Stimulated activated CD8-positive, alpha-beta memory T cell treated with anti-CD3 and anti-CD28 coated beads, Interleukin-7, amount 100 ng/mL, for 1 hour (primary cell): ENCODE measurements at places on chromosomes 2 and 18.

DNA sequence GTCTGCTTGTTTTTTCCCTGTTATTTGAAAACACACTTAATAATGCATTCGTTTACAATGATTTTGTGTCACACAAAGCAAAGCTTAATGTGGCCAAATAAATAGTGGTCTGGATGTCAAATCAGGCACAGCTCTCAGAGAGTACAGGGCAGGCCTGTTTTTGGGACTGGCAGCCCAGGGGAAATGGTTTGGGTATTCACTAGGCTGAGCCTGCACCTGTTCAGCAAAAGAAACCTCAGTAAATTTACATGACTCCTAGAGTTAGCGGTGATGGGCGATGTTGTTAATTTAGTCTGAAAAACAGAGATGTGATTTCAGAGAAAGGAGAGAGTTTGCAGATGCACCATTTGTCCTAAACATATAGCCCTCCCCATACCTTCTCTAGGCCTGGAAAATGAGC is 197.1 kb downstream of the ALK start:
- no peak for DNase-seq

DNA sequence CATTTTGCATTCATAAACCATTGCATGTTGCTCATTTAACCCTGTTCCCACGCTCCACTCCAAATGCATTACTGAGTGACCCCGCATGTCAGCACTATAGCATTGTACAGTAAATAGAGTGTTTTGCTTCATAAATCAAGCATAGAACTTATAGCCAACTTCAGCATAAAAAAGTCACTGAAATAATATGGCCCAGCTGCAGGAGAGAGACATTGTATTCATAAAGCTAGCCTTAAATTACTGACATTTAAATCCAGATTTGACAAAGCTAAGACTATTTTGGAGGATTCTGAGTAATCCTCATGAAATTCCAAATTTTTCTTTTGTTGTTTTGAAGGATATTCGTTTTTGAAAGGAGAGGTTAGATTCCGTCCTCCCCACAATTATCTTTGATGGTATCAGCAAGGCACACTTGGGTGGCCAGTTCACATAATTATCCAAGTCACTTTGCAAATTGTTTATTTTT is 320.9 kb upstream of the TCF4 start:
- DNase-seq: no peak

DNA sequence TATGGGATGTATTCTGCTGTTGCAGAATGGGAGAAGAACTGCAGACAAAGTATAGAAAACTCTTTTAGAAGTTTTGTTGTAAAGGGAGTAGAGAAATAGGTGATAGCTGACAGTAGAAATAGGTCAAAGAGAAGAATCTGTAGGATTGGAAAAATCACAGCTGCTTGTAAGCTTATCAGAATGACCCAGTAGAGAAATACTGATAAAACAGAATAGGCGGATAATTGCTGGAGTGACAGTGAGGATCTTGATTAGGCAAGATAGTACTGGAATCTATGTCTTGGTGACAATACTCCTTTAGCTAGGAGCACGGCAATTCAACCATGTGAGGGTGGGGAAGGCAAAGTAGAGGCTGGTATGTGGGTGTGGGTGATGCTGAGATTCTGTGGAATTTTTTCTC is 4.5 kb upstream of the SMAD4 start:
- DNase-seq: no peak

- DNase-seq: no peak
These were observed at the start of gene CDKL4 for GRCh38 chr2:39243469-39244123. Gene CDKL4 (minus strand): TSS chr2:39243970.

DNA sequence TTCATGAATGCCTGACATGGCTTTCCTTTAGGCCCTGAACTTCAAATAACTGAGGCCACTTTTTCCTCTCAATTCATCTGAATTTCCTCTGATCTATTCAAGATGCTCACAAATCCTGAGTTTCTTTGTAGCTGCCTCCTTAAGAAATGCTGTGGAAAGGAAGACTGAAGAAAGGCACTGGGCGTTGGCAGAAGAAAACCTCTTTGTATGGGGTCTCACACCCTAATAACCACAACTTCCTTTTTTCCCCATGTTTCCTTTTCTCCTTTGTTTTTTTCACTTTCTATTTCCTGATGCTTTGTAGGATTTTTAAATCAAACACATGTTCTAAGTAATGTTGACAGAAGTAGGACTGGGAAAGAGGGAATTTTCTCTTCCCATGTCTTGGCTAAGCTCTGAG is 447.4 kb downstream of the CMPK2 start:
- no peak for DNase-seq

- no peak for DNase-seq
These were observed 28.5 kb downstream of the CNDP1 start for GRCh38 chr18:74562775-74563174.

DNA sequence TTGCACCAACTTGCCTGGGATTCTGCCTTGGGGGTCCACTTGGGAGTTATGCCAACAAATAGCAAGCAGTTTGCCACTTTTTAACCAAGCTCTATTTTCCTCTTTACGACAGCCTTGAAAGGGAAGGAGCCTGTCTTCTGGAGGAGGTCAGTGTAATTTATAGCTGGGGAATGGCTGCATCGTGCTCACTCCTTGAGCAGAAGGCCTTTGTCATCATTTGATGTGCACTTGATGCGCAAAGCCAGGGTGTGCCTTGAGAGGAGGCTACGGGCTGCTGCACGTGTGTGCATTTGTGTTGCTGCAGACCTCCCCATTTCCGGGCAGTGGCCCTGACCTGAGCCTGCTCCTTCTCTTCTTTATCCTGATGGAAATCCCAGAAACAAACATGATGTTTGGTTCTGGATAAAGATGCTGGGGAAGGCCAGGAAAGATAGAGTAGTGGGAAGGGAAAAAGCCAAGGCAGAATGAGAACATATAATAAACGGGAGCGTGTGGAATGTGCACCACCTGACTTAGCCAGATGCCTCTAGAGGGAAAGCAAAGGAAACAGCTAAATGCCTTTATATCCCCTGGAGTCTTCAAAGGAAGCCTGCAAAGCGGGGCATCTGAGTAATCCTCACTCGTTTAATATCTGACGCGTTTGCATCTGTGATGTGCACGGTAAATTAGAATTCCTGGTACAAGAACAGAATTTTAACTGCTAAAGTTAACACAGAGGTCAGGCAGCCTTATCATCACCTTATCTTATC is 68.3 kb upstream of the ZNF521 start:
- DNase-seq: no peak

GRCh38 chr2:192657362-192657761 is 462.6 kb upstream of the TMEFF2 start:
- no peak for DNase-seq

DNA sequence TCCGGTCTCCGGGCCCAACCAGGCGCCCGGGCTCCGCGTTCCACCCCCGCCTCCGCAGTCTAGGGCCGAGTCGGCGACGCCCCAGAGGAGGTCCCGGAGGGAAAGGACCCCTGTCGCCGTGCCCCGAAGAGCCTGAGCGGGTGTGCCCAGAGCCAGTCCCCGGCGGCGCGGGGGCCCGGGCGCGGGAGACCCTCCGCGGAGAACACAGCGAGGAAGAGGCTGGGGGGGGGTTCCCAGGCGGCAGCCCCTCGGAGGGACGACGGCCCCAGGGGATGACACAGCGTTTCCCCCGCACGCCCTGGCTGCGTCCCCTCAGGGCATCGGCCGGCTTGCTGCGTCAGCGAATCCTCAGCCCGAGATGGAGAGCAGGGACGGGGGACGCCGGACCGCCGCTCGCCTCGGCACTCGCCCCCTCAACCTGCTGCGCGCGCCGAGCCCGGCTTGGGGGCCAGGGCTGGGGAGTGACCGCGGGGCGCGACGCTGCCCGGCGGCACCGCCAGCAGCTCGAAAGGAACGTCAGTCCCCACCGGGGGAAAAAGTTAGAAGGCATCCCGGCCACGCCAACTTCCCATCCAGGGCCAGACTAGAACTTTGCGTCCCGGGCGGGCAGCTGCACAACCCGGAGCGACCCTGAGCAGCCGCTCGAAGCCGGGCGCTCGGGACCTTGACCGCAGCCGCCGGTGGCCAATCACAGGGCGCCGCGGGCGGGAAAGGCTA is 711 bp downstream of the SFXN5 start:
- no peak for DNase-seq

DNA sequence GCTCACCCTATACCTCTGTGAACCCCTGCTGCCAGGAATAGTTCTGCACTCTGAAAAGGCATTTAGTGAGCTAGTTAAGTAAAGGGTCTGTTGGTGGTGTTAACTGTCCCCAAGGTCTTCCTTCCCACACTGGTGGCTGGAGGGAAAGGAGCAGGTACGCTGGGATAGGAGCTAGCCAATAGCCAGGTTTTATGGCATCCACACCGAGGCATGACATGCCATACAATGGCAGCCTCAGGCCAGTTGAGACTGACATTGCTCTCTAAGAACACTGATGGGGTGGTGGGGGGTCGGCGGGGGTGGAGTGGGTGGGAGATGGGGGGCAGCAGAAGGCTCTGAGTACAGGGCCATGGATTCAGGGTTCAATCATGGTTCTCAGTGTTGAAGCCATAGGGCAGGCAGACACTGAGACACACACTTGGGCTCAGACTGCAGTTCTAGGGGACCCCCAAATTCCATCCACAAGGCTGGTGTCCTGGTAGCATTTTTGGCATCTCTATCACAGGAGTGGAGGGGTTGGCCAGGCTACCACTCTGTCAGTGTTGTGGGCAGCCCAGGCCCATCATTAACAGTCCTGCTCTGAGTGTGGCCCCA is 136.0 kb downstream of the CTIF start:
- no peak for DNase-seq

DNA sequence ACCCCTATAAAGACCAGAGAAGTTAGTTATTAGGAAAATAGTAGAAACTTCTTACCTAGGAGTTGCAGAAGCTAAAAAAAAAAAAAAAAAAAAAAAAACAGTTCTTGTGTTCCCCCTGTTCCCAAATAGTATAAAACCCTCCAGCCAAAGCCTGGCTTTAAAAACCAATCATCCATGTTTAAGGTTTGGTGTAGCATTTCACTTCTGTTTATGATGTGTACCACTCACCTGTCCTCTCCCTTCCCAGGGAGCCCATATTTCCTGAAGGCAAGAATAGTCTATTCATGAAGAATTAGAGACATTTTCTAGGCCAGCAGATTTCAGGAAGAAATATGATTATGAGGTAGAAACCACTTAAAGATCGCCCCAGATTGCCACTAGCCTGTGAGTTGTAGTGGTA is 273.6 kb downstream of the SETBP1 start:
- no peak for DNase-seq

- DNase-seq: no peak
These were observed 40.6 kb downstream of the TMEM178A start for GRCh38 chr2:39706312-39706711.

DNA sequence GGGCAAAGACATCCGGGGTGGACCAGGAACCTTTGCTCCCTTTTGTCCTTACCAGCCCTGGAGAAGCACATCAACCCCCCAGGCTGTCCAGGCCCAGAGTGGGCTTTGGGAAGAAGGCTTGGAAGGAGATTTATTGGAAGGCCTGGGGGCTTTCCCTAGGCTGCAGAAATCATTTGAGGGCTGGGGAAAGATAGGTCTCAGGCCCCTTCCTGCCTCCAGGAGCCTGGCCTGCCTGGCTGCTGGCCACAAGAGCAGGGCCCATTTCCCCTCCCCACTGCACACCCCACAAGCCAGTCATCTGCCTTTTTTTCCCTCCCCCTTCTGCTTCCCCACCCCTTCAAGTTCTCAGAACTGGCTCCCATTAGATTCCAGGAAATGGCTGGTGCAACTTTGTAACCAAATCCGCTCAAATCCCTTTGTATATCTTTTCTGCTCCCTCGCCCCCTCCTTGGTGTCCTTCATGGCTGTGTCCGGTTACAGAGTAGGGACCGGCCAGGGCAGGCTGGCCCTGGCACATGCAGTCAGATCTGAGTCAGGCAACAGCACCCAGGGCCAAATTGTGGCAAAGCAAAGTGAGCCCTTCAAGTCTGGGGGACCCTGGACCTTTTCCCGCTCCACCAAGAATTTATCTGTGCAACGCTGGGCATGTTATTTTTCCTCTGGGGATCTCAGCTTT is 20.8 kb upstream of the TNP1 start:
- no peak for DNase-seq

- no peak for DNase-seq
These were observed 25.2 kb downstream of the FECH start for GRCh38 chr18:57561261-57561660.

DNA sequence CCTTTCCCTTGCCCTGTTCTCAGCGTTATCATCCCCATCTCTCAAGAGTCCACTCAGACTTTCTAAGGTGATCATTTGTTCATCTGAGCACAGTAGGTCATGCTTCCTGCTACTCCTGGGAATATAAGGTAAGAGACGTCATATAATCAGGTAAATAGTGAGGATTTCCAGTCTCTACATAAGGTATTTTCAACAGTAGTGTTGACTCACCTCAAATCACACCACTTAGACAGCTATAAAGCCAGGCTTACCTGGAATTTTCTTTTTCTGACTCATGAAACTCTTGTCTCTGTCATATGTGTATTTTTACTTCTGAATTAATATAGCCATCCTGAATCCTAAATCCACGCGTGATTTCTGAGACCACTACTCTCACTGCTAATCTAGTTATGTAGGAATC is 443.2 kb downstream of the ARHGAP15 start:
- no peak for DNase-seq

- no peak for DNase-seq
These were observed 130.6 kb downstream of the SPP2 start for GRCh38 chr2:234181121-234181520.

DNA sequence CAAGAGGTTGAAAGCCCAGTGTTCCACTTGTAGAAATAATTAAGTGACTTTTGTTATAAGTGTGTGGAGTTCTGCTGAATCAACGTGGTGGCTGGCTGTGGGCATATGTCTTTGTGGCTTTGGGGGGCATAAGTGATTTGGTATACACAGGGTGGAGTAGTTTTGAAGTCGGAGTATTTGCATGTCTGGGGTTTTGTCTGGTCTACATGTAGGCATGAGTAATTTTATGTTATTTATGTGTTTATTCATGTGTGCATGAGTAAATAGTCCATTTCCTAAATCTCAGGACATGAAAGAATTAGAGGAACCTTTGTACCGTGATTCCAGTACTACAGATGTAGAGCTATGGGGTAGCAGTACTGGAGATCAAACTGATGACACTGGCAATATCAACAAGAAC is 179.7 kb downstream of the DYSF start:
- no peak for DNase-seq

- no peak for DNase-seq
These were observed 6.5 kb downstream of the GREB1 start for GRCh38 chr2:11540148-11540995.

DNA sequence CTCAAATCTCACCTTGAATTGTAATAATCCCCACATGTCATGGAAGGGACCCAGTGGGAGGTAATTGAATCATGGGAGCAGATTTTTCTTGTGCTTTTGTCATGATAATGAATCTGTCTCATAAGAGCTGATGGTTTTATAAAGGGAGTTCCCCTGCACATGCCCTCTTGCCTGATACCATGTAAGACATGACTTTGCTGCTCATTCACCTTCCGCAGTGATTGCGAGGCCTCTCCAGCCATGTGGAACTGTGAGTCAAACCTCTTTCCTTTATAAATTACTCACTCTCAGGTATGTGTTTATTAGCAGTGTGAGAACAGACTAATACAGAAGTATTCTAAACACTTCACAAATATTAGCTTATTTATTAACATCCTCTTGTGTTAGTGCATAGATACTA is 516.7 kb downstream of the LRRTM4 start:
- DNase-seq: no peak
